ENCODE measurements at places on chromosomes 5 and 9.

GRCh38 chr9:79220666-79221065 is 351.1 kb upstream of the TLE4 start:
- DNase-seq, result no peak

- DNase-seq, result no peak
Measured at GRCh38 chr5:115378754-115379153, 82.3 kb upstream of the CCDC112 start.

GRCh38 chr5:132215329-132215728 is 12.3 kb downstream of the P4HA2 start:
- peak; percentile 88 for DNase-seq

- no peak for DNase-seq
Measured at GRCh38 chr9:126763130-126763764, 41.6 kb upstream of the ZBTB43 start.

GRCh38 chr5:65695896-65696295 is 26.0 kb downstream of the SGTB start:
- no peak for DNase-seq

- no peak for DNase-seq
Measured at GRCh38 chr9:103816146-103816545, 278.0 kb upstream of the SMC2 start.

GRCh38 chr9:15308511-15308910 is 1.5 kb upstream of the TTC39B start:
- no peak for DNase-seq

DNA sequence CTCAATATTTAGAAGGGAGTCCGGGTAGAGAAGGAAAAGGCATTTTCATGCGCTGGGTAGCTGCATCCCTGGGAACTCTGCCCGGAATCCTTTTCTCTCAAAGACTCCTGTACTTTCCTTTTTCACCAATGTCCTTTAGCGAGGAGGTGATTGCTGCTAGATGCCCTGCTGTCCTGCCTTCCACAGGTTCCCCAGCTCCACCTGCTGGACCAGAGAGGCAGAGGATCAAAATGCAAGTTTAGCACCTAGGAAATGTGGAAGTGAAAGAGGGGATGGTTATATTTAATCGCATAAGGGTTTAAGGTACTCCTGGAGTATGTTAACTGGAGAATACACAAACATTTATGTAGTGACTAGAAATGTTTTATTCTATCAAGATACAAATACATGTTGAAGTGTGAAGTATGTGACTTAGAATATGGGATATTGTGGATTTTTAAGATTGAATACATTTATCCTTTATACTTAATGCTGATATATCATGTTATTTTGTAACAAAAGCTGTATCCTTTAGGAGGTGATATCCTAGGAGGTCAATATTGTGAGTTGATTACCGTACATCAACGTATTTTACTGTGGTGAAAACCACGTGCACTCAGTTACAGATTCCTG is 145.7 kb downstream of the ARHGAP26 start:
- no peak for DNase-seq

DNA sequence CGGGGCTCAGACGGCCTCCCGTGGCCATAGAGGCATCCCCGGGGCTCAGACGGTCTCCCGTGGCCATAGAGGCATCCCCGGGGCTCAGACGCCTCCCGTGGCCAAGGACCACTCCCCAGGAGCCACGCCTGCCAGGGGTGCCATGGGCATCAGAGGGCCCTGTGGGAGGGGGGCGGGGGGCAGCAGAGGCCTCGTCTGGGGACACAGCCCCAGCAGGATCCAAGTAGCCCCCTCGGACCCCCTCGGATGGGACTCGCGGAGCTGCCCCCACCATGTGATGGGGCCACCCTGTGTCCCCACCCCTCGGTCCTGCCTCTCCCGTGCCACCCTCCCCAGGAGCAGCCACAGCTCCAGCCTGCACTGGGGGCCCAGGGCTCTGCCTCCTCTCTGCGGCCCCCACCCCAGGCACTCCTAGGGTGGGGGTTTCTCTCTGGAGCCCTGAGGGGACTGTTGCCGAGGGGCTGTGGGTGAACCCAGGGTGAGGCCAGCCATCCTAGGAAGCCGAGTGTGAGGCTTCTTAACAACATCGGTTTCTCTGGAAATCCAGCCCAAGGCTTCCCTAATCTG is 2.5 kb downstream of the ENTPD8 start:
- no peak for DNase-seq

DNA sequence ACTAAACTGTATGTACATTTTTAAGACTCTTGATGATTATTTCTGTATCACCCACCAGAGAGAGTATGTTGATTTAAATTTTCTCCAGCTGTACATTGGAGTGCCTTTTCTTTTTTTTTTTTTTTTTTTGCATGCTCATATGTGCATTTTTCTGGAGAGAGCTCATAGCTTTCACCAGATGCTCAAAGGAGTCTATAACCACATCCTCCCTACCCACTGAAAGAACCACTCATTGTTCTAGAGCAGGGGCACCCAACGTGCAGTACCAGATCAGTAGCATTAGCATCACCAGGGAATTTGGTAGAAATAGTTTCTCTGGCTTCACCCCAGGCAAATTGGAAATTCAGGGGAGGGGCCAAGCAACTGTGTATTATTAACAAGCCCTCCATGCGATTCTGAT is 53.9 kb upstream of the TMEM171 start:
- DNase-seq, result no peak

- DNase-seq, result no peak
Measured at GRCh38 chr5:8462565-8462964, 593.6 kb downstream of the MTRR start.

DNA sequence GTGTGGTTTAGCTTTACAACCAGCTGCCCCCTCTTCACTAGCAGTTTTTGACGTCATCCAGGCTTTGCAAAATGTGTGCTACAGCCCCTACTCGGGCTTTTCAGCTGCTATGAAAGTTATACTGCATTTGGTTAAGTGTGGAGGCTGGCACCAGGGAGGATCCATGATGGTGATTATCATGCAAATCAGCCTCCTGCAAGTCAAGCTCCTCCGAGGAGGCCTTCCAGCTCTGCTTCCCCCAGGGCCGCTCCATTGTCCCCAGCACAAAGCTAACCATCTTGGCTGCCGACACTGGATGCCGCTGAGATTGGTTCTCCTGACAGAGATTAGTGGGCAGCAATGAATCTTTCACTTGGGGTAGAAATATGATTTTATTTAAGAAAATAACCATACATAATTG is 159.6 kb downstream of the NR2F1-AS1 start:
- DNase-seq, result no peak

DNA sequence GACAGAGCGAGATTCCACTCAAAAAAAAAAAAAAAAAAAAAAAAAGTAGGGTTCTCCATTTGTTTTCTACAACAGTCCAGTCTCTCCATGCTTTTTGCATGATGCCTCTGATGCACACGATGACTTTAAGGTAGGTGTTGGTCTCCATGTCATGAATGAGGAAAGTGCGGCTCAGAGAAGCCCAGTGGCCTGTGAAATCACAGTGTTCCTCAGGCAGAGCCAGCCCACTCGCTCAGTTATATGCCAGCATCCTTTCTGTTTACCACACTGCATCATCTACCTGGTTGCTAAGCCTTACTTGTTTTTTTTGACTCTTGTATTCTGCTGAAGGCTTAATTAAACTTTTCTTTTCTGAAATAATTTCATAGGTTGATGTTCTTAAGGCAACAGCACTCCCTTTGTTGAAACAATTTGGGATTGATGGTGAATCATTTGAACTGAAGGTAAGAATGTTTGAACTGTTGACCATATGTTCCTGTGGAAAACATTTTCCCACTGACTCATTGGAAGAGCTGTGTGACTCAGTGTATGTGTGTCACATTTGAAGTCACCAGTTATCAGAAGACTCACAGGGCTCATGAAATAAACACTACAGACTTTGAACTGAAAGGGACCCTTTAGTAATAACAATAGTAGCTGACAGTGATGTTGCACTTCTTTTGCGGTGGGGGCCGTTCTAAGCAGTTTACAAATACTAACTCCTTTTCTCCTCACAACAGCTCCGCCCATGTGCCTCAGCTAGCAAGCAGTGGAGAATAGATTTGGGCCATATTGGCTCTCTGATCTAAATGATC is 40.2 kb downstream of the RCL1 start:
- DNase-seq, result no peak

DNA sequence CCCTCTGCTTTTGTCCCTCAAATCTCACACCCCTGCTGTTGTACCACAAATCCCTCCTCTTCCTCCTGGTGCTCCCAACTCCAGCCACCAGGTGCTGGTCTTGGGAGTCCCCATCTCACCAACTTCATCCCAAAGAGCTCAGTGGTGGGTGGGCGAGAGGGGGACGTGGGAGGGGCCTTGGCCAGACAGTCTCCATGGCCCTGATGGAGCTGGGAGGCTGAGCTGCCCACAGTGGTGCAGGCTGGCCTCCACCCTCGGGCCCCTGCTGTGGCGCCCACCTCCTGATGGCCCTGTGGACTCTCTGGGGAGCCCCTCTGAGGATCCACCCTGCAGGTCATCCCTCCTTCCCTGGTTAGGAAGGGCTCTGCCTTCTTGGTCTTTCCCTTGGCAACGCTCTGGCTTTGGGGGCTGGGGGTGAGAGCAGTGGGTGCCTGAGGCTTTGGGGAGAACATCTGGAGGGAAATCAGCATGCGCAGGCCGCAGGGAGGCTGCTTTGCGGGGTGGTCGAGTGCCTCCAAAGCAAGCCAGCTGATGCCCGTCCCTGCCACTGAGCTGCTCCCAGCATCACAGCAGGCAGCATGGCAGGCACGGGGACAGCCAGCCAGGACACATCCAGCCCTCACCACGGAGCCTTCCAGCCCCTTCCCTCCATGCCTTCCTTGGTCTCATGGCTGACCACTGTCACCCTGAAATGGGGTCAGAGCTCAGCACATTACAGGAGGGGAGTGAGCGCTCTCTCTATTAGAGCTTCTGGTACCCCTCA is 7.6 kb upstream of the FAM163B start:
- DNase-seq, result no peak

DNA sequence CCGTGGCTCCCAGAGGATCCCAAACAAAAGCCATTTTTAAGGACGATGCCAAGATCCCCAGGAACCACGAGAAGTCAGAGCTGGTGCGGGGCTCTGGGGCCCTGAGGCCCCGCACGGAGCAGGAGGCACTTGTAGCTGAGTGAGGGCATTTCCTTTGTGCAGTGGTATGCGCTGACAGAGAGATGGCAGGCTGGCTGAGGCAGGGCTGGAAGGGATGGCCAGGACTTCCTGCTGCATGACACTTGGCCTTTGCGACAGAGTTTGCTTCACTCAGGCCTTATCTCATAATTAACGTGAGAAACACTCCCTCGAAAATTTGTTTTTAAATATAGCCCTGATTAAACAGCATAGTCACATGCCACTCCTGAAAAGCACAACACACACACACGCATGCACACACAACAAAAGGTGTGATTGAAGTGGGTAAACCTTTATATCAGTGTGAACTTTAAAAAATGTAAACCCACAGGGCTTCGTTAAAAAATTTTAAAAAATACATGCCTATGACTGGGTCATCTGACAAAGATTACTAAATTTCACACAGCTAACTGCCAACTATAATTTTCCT is 536.6 kb downstream of the PDE4D start:
- DNase-seq, result peak; percentile 76

- no peak for DNase-seq
Measured at GRCh38 chr9:1875921-1876448, 139.2 kb upstream of the SMARCA2 start.

DNA sequence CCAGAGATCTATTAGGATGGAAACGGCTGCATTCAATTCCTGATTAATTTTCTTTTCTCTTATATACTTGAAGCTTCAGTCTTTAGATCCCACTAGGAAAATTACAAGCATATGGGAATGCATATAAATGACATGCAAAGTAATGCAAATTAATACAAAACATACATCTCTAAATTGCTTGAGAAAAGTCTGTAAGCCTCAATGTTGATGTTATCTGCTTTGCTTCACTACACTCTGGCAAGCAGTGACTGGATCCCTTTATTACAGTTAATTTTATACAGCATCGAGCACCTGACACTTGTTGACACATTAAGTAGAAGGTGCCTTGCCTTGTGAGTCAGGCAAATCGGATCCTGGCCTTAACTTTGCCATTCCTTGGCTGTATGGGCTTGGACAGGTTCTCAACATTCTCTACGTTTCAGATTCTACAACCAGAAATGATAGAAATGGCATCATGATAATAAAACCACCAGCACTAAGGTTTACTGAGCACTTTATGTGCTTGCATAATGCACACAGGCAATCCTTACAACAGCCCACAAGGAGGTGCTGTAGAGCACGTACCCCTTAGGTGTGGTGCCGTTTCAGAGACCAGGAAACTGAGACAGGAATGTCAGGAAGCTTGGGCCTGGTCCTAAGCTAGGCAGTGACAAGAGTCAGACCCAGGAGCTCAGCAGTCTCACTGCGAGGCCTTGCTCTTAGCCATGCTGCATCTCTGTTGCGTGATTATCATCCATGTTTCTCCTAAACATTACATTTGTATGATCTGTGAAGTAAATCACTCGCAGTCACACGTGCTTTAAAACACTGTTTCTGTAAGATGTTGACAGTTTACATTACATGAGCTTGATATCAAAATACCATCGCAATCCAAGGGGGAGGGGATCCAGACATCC is 2.7 kb downstream of the GCNT4 start:
- no peak for DNase-seq

GRCh38 chr5:143228597-143229293 is 174.7 kb downstream of the NR3C1 start:
- no peak for DNase-seq

GRCh38 chr9:18441261-18441660 is 32.7 kb upstream of the ADAMTSL1 start:
- DNase-seq, result no peak

DNA sequence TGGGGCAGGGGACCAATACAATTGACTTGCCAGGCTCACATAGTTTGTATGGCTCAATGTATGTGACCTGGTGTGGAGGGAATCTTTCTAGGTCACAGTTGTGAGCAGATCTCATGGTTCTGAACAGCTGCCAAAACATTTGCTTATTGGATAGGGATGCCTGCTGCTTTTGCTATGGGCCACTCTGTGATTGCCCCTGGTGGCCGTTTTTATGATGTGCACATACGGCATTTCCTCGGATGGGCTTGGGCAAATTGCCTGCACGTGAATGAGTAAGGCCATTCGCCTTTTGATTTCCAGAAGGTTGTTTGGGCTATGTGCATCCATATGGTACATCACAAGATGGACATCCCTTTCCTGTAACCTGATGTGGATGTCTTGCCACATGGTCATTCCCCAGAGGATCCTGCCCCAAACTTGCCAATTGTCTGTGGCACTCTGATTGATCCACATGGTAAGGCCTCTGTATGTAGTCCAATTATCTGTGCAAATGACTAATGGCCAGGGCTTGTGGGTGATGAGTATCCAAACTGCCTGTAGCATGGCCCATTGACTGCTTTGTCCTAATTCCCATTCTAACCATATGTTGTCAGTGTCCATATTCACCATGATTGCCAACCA is 10.7 kb upstream of the SLC22A4 start:
- no peak for DNase-seq

- DNase-seq, result peak; percentile 47
Measured at GRCh38 chr5:78587775-78588291, 60.7 kb downstream of the LHFPL2 start.

GRCh38 chr5:142866563-142867275 is 96.5 kb downstream of the ARHGAP26 start:
- DNase-seq, result no peak

GRCh38 chr5:113807427-113807991 is 294.0 kb downstream of the YTHDC2 start:
- DNase-seq, result no peak

- DNase-seq, result no peak
Measured at GRCh38 chr9:134562146-134562849, 79.3 kb upstream of the COL5A1 start.

- no peak for DNase-seq
Measured at GRCh38 chr5:64835266-64835665, 66.5 kb downstream of the CWC27 start.
